ENCODE measurements at places on chromosomes 13 and 19.

GRCh38 chr19:42352301-42353259, 27.1 kb downstream of the MEGF8 start:
- DNase-seq = no peak

- DNase-seq = no peak
Observed at GRCh38 chr19:11164879-11165406, 9.4 kb upstream of the SPC24 start.

DNA sequence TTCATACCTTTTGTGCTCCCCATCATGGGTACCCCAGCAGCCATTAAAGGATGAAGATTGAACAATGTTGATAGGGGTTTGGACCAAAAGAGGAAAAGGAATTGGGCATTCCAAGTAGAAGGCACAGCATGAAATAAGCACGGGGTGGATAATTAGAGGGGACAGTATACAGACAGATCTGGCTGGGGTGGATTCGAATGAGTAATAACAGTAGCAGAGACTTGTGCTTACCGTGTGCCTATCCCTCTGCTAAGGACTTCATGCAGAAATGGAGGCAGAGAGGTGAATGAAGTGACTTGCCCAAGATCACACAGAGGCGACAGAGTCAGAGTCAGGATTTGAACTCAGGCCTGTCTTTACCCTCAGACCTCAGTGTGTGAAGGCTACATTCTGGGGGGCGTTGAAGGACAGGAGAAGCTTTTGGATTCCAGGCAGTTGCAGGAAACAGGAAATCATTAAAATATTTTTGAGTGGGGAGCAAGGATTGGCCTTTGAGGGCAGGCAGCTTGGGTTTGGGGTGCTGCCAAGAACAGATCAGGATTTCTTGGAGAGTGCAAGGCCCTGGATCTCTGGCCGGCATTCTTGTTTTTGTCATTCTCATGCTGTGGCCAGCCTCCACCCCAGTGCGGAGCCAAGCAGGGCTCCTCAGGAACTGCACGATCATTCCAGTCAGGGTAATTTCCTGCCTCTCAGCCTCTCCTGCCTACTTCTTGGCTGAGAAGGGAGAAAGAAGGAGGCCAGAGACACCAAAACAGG, 18.7 kb downstream of the PAF1 start:
- no peak for DNase-seq

DNA sequence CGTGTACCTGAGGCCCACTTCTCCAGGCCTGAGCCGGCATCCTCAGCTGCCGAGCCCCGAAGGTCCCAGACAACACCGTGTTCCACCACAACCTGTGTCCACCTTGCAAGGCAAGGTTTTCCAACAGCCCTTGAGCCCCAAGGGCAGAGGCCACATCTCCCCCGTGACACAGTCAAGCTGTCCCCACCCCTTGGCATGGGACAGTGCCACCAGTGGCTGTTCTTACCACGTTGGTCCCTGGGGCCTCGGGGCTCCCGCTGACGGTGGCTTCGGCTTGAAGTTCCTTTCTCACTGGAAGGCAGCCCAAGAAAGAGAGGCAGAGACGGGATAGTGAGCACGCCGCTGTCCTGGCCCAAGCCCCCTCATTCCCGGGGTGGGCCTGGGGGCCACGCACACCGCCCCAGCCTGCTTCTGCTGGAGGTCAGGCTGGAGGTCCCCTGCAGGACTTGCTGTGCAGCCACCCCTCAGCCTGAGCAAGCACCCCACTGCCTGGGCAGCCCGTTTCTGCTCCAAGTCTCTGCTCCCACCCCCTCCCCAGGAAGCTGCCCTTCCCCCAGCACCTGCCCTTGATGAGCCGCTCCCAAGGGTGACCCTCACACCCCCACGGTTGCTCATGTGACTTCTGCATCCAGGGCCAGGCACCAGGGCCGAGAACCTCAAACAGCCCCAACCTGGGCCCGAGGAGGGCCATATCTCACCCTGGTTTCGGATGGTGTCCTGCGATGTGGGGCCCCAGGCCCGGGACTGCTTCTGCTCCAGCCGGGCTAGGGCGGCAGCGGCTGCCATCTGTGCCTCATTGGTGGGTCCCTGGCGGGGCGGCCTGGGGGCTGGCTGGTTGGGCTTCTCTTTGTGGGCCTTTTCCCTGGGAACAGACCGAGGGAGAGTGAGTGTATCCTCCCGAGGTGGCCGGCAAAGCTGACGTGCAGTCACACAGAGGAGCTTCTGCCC, 4.1 kb downstream of the UBXN6 start:
- DNase-seq = no peak

DNA sequence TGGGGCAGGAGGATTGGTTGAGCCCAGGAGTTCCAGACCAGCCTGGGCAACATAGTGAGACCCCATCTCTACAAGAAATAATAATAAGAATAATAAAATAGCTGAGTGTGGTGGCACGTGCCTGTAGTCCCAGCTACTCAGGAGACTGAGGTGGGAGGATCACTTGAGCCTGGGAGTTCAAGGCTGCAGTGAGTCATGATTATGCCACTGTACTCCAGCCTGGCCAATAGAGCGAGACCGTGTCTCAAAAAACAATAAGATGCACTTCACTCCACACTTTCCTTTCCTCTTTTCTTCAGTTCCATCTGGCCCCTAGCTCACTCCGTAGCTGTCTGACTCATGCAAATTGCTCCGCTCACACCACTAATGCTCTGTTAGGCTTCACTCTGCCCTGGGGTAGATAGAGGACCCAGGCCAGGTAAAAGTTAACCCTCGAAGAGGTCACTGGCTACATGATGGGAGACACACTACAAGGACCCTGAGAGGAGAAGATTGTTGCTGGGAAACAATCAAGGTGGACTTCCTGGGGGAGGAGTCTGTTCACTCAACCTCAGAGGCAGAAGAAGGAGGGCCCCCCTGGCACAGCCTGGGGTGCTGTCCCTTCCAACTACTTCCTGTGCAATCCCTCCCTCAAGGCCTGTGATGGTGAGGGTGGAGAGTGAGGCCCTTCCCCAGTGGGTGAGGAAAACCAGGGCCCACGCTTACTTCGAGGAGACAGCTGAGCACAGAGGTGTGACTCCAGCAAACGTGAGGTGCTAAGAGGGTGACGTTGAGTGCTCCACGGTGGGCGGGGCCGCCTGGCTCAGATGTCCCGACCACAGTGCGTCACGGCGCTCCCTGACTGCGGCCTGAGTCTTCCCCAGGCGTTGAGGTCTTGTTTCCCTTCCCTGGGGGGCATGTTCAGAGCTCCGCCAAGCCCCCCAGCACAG, 8.8 kb upstream of the TNFSF9 start:
- DNase-seq = no peak

DNA sequence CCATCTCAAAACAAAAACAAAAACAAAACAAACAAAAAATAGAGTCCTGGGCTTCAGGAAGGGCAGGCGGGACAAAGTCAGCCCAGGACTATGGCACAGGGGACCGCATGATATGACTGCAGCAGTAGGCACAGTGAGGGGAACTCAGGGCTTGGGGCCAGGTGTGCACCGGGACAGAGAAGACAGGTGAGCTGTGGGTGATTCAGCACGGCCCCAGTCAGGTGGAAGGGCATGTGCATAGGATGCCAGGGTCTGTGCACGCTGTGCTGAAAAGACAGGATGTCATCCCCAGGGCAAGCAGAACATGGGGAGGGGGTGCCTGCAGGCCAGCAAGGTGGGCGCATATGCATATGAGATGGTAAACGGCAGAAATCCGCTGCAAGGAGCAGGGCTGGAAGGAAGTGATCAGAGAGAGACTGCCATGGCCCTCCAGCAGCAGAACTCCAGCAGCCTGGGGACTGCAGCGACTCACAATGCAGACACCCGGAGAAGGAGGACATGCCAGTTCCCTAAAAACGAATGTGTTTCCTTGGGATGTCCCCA, 15.0 kb downstream of the EPS15L1 start:
- no peak for DNase-seq

DNA sequence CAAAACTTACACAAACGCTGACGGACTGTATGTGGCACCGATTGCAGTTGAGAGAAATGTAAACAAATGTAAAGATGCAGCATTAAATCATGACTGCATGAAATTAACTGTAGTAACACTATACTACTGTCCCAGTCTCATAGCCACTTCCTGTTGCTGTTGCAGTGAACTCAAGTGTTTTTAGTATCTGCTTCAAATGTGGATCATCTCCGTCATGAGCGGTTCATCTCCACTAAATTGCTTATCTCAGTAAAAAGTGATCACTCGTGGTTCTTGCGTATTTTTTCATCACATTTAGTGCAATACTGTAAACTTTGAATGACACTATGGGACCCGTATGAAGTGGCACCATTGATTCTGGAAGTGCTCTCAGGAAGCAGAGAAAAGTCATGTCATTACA, 60.3 kb upstream of the RNF113B start:
- no peak for DNase-seq

- no peak for DNase-seq
Observed at GRCh38 chr13:58852076-58852475, 1220.5 kb downstream of the PCDH17 start.

GRCh38 chr13:31786011-31786410, 46.7 kb downstream of the RXFP2 start:
- DNase-seq = no peak

GRCh38 chr13:97359181-97360057, 74.5 kb upstream of the RAP2A start:
- peak; percentile 11 for DNase-seq

- DNase-seq = no peak
Observed at GRCh38 chr13:23349161-23349897, 84.2 kb downstream of the SACS start.

DNA sequence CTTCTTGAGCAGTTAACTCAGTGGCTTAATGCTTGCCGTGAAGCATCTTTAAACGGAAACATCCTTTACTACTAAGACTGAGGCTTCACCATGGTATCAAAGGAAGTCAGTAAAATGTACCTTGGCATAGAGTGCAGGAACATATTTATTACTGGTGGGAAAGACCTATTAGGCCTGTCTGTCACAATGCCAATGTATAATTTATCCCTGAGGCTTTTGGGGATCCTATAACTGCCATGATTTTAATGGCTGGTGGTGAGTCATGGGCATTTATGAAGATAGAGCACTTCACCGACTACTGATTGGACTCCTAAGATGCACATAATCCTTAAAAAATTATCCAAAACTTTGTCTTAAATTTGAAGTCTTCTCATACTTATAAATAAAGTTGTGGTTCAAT, 79.6 kb downstream of the FGF14 start:
- DNase-seq = no peak

DNA sequence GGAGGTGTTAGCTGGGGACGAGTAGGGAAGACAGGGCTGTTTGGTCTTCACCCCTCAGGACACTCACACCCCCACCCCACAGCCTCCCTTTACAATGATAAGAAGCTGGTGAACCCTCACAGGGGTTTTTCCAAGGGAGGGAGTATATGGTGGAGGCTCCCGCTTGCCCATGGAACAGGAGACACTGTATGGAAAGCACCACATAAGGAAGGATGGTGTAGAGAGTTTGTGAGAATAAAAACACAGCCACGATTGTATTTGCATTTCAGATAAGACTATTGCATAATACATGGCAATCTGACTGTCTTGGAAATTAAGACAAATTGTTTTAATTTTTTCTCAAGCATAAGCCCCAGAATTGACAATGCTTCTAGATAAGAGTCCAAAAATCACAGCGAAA, 46.9 kb downstream of the TNFSF13B start:
- no peak for DNase-seq

GRCh38 chr19:756236-756635, 5.3 kb downstream of the MISP start:
- DNase-seq = no peak

GRCh38 chr13:82062772-82063171, 1721.8 kb upstream of the SPRY2 start:
- DNase-seq = no peak

- DNase-seq = no peak
Observed at GRCh38 chr13:112715210-112715609, 25.4 kb downstream of the ATP11A start.

DNA sequence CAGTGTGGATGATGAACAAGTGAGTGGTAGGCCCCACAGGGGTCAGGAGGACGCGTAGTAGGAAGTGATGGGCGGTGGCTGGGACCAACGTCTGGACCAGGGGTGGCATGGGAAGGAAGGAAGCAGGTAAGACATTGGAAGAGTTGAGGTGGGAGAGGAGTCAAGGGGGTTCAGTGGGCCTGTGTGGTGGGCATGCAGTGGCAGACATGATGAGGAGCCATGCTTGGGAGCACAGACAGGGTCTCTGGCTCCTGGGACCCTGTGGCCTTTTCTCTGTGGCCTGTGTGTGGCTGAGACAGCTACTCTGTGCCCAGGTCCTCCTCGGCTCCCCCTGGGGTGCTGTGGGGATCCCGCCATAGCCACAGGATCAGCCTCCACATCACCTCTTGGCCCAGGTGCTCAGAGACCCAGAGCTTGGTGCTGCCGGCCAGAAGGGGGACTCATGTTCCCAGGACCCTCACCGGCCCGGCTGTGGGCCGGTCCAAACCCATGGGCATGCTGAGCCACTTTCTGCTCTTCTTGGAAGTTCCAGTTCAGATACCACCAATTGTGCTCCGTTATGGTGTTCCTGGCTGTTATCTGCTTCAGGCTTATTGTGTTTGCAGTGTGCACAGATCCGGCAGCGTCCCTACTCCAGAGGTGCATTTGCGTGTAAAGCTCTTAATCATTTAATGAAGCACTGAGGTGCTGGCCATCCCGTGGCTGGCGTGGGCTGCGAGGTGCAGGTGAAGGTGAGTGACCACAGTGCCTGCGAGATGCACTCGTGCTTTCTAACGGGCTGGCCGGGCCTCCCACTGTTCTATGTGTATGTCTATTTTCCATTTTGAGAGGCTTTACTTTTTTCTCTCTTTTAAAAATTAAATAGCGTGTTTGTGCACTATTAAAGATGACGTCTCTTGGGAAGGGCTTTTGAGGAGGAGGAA, 147.9 kb downstream of the TEX29 start:
- no peak for DNase-seq

DNA sequence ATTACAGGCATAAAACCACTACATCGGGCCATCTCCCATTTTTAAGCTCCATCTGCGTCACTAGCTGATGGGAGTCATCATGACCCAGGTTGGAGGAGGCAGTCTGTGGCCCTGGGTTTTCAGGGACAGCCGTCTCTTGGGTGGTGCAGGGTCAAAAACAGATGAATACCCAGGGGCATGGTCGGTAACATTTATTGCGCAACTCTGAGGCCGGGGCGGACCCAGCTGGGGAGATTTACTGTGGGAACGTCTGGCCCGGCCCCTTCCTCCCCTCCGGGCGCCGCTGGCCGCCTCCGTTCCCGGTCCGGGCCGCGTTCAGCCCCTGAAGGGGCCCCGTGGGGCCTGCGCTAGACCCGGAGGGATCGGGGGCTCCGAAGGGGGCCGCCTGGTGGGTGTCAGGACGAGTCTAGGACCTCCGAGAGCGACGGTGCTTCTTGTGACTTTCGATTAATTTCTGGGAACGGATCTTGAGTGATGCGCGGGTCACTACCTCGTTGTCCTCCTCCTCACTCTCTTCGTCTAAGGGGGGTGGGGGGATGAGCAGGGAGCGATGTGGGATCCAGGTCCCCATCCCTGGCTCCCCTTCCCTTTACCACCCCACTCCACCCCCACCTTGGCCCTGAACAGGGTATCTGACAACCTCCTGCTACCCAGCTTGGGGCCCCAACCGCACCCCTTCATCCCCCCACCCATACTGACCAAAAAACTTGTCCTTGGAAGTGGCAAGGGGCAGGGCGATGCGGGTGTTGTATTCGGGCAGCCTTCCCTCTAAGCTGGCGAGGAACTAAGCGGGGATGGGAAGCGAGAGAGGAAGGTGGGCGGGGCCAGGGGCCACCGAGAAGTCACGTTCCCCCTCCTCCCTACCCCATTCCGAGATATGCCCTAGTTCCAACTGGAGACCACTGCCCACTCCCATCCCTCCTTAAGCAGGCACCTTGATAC, 1.6 kb upstream of the RGL3 start:
- no peak for DNase-seq
